ENCODE measurements at places on chromosomes 4 and X.

DNA sequence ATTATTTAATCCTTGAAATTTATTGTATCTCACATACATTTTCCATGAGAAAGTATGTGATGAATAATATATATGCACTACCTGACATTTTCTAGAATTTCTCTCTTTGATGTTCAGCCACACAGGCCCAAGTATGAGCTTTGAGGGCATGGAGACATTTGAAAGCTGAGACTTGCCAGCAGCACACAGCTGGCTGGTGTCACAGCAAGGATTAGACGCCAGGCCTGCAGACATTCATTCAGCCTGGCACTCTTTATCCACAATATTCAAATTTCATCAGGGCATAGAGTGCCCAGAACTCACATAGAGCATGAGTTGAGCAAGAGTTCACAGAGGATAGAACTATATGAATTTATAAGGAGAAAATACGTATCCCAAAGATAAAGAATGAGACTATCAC, 74.0 kb downstream of the GRIA2 start:
- DNase-seq: no peak

DNA sequence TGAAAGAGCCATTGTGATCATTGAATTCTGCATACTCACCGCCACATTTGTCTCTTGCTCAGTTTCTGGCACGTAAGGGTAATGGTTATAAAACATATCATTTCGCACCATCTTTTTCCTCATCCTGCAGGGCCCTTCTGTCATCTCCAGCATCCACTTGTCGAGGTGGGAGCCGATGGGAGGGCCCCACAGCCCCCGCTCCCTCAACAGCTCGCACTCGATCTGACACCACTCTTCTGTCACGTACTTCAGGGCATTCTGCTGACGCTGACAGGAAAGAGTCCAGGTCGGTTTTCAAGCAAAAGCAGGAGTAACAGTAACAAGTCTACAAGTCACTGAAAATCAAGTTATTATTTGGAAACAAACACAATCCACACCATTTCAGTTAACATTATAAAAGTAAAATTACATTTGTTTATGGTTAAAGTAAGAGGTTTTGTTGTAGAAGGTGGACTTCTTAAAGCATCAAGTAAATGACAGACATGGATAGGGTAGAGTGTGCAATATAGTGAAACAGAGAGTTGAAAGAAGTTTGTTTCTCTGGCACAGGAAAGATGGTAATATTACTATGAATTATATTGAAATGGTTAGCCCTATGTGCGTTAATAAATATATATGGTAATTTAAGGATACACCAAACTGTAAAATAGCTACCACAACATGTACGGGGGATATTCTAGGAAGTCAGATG, 150.6 kb downstream of the CDS1 start:
- no peak for DNase-seq

DNA sequence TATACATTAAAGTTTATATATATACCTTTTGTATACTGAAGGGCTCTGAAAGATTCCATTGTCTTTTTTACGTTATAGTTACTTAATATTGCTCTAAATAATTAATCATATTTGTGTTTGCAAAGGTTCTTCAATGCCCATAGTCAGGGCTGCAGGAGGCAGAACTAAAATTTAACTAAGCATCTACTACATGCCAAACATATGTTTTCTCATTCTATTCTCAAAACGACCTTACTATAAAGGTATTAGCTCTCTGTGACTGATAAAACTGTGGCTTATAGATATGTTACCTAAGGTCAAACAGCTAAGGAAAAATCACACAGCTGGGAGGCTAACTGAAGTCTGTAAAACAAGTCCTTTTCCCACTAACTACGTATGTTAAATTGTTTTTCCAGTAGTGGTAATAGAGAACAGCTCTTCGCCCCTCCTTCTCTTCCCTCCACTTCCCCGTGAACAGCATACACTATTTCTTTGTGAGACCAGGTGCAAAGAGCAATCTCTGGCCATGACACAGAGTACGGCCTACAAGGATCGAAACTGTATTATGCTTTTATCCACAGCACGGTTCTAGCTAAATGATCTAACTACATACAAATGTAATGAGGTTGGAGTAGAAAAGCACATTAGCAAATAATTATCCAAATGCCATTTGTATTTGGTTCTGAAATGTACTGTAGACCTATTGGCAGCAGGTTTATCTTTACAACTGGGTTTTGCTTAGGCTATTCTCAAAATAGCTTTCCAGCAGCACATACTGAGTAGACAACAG, 1.7 kb downstream of the CNOT6L start:
- no peak for DNase-seq

- DNase-seq: no peak
Observed at GRCh38 chrX:148070504-148070877, 89.4 kb downstream of the FMR1NB start.

GRCh38 chrX:14529290-14529989, at the start of gene GLRA2:
Gene GLRA2, plus strand, starts transcription at chrX:14529536. Its CDS starts 522 bp downstream, at chrX:14530058.
- DNase-seq: no peak

GRCh38 chr4:7062816-7063215, 5.0 kb downstream of the GRPEL1 start:
- DNase-seq: no peak

DNA sequence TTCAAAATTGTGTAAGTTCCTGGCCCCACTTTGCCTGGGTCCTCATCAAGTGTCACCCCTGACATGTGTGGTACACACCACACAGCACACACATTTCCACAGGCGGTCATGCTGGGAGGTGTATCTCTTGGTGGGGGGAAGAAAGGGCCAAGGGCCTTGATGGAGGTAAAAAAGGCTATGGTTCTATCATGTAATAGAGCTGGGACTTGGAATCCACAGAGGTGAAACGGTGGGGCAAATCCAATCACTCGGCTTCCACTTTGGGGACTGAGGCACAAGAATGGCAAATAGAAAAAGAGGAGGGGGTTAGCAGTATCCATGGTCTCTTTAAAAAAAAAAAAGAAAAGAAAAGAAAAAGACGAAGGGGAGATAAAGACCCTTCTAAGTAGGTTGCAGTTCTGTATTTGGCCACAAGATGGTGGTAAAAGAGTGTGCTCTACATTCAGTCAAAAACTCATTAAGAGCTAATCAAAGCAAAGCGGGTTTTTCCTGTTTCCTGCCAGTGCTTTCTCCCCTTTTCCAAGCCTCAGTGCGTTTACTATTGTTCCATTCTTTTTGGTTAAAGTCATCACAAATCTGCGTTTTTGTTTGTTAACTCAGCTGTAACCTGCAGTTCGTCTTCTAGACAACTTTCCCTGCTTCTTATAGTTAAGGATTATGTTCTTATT, 37.0 kb upstream of the ATP6AP2 start:
- DNase-seq: peak; percentile 77

- no peak for DNase-seq
Observed at GRCh38 chrX:41335198-41335957, 1.4 kb downstream of the DDX3X start.

DNA sequence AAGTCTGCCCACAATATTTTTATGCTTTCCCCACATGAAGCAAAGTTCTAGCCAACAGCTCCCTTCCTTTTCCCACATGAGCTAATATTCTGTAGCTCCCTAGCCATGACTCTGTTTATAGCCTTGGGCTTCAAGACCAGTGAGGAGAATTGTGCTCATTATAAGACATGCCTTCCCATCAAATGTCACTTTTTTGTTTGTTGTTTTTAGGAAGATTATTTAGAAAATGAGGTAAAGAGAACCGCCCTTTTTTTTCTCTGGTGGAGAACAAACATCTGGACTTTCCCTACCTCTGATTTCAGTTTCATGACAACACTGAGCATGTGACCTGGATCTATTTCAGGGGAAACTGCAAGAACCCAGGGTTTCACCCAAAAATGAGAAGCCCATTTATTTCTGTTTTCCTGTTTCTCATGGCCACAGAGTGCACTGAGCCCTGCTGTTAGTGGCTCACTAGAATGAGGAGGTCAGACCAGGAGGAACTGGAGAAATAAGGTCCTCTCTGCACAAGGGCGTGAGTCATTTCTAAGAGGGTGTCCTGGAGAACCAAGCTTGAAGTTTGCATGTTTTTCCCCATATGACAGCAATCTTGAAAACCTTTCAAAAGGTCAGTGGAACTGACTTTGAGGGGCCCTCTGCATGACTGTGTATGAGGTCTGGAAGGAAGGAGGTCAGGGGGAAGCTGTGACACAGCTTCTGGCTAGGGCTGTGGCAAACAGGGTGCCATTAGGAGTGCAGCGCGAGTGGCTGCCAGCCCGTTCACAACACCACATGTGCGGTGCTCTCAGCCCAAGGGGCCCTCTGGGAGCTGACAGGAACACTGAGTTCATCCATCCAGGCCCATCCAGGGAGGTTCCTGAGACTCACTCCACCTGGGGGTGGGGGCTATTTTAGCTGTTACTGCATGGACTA, 55.2 kb downstream of the CHST7 start:
- DNase-seq: no peak

DNA sequence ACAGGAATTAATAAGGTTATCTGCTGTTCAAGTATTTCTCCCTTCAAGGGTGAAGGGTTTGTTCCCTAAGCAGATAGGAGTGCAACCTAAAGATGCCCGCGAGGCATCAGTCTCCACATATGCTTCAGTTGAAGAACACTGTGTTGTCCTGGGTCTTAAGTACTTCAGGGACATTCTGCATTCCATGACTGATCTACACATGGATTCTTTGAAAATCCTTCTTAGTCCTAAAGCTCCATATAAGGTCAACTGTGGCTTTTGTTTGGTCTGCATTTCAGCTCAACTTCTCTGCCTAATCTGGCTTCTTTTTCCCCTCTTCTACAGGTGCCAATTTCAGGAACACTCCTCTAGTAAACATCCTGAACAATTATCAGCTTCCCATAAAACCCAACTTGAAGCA, 21.8 kb upstream of the CTSO start:
- no peak for DNase-seq
